SHP77 treated with DMSO at 0.1 percent for 48 hours (cell line): ENCODE measurements at places on chromosomes 11 and 22.

- no peak for DNase-seq
These were observed 44.6 kb downstream of the RSF1 start for GRCh38 chr11:77775936-77776335.

DNA sequence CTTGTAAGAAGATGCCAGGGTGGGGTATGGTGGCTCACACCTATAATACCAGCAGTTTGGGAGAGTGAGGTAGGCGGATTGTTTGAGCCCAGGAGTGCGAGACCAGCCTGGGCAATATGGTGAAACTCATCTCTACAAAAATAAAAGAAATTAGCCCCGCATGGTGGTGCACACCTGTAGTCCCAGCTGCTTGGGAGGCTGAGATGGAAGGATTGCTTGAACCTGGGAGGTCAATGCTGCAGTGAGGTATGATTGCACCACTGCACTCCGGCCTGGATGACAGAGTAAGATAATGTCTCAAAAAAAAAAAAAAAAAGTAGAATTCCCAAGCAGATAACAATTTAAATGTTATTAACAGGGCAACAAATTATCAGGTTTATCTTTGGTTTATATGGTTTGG, 20.2 kb downstream of the ACER3 start:
- no peak for DNase-seq

DNA sequence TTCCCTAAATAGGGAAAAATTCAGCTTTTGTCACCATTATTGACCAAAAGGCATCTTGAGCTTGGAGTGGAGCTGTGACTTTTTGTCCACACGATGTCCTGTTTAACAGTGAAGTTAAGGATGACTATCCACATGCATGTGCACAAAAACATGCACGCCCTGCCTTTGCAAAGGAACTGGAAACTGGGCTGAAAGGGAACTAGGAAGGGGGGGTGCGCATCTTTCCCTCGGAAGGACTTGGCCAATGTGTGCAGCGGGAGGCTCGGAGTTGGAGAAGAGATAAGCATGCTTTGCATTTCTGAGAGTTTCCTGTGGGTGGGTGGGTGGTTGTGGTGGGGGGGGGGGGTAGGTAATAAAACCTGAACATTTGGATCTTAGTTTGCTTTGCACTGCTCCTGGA, 411 bp upstream of the KIRREL3 start:
- no peak for DNase-seq

GRCh38 chr22:33006220-33006954, 51.8 kb downstream of the SYN3 start:
- peak; percentile 58 for DNase-seq

DNA sequence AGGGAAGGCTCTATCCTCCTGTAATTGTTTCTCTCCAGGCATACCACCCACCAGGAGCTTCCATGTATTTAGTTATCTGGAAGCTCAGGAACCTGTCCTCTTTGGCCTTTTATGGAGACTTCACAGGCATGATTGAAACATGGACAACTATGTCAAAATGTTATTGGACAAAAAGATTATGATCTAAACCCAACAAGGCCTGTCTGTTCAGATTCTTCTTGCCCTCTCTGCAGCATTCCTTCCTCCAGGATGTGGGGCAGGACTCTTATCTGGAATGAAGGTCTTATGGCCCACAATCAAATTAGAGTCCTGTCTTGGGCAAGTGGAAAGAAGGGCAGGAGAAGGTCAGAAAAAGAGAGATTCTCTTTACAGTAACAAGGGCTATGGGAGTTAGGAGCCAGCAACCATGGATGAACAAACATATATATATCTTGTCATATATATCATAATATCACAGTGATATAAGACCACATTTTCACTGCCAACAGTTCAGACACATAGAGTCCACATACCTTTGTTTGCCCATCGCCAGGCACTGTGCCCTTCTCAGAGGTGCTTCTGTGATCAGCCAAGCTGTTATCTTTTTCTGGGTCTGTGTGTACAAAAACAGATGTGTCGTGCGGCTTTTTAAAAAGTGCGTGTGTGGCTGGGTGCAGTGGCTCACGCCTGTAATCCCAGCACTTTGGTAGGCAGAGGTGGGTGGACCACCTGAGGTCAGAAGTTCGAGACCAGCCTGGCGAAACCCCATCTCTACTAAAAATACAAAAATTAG, 42.5 kb upstream of the SUSD2 start:
- no peak for DNase-seq

- no peak for DNase-seq
These were observed 2.7 kb upstream of the LDHAL6A start for GRCh38 chr11:18452927-18453326.

DNA sequence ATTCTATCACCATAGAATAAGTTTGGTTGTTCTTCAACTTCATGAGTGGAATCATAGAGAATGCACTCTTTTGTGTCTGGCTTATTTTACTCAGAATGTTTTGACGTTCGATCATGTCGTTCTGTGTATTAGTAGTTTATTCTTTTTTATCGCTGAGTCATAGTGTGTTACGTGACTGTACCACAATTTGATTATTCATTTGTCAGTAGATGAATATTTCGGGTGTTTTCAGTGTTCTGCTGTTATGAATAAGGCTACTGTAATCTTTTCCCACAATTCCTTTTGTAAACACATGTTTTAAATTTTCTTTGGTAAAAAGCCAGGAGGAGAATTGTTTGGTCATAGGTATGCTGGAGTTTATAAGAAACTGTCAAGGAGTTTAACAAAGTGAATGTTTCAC, 279.9 kb upstream of the B3GAT1 start:
- DNase-seq = no peak

DNA sequence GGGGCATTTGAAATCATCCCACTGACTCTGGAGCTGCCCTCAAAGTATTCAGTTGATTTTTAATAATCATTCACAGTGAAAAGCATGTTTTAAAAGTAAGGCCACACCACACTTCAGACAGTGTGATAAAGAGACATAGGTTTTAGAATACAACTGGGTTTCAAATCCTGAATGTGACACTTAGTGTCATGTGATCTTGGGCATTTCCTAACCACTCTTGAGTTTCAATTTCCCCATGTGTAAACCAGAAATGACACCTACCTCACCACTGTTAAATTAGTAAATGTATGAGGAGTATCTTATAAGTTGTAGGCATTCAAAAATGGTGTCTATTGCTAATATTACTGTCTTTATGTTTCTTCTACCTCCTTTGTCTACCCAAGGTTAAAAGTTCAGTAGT, 5.4 kb downstream of the TMEM123 start:
- DNase-seq = no peak

DNA sequence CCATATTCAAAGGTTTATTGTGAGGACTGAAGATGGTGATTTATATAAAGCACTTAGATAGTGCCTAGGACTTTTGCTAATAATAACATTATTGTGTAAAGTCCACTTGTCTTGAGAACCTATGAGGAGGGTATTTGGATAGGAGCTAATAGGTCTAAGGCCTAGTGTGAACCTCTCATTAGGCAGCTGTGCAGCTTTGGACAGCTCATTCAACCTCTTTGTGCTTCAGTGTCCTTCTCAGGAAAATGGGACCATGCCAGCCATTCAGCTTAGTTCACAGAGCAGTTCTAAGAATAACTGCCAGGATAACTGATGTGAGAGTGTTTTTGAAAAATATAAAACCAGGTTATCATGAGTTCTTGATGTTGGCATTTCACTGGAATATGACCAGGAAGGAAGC, 56.2 kb downstream of the NAV2 start:
- no peak for DNase-seq

GRCh38 chr11:61532134-61533038, 23.8 kb downstream of the LRRC10B start:
- peak; percentile 55 for DNase-seq

DNA sequence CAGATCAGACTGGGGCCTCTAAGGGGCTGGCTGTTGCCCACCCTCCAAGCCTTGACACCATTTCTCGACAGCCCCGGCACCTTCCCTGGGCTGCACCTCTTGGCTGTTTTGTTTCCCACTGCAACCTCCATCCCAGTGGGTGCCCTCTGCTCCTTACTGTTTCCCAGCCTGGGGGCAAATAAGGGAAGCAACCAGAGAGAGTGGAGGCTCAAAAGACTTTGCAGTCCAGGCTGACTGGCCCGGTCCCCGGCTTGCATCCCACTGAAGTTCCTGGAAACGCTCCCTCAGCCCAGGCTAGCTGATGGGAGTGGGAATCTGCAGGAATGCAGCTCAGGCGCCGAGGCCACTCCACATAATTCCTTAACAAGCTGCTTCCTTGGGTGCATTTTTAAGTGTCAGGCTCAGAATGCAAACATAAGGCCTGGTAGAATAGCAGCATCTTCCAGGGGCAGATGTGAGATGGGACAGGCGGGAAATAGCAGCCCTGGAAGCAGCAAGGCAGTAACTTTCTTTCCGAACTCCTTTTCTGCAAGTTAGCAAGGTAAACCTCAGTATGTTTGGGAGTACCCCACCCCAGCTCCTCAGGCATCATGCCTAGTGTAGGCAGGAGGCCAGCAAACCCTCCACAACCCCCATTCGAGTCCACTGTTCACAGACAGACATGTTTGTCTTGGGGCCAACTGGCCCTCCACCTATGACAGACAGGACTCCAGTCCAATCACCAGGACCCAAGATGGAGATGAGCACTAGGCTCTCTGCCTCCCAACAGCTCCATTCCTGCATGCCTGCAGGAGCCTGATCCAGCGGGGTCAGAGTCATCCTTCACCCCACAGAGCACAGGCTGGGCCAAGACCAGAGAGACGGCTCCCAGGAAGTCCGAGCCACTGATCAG, 39.3 kb downstream of the RPL27A start:
- DNase-seq = no peak

DNA sequence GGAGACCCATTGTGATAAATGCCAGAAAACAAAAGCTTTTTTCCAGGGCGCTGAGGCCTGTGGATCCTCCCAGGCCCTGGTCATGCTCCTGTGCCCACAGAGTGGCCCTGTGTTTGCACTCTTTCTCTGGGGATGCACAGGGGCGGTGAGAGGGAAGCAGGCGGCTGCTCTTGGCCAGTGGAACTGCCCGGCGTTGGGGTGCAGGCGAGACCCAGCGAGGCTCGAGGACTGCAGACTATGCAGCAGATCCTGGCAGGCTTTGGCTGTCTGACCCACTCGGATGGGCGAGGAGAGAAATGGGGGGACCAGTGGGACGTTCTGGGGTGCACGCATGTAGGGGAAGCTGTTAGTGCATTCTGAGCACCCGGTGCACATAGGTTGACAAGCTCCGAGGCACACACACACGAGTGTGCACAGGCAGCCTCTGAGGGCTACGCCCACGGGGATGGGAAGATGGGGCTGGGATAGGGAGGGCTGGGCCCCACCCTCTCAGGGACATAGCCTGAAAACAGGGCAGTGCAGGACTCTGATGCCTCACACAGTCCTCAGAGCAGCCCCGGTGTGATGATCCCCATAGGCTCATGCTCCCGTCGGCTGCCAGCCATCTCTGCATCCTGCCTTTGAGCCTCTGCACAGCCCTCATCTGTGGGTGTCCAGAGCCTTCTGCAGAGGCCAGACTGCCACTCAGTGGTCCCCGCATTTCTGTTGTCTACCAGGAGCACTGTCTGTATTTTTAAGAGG, 1233.5 kb downstream of the BRD1 start:
- DNase-seq = no peak

DNA sequence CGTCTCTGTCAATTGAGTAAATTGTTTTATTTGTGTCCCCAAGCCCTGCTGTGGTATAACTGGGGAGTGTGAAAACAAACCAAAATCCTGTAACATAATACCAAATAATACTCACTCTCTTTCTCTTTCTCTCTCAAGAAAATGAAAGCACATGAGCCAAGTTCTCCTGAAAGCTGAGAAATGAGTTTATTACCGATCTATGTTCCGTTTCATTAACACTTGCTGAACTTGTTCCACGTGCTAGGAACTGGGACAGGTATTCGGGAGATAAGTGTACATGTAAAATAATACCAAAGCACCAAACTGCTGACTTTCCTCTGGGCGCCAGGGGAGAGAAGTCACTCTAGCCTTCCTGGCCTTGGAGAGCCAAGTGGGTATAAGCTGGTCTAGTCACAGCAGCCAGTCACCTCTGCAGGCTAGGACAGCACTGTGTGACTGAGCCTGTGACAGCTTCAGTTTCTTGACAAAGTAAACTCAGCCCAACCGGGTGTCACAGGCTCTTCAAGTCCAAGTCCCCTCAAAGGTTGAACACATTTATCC, 23.1 kb downstream of the CD6 start:
- no peak for DNase-seq

GRCh38 chr11:118691926-118692830, 12.7 kb upstream of the TREH start:
- DNase-seq = no peak

- no peak for DNase-seq
These were observed 160.9 kb downstream of the IGLL1 start for GRCh38 chr22:23419171-23419570.

DNA sequence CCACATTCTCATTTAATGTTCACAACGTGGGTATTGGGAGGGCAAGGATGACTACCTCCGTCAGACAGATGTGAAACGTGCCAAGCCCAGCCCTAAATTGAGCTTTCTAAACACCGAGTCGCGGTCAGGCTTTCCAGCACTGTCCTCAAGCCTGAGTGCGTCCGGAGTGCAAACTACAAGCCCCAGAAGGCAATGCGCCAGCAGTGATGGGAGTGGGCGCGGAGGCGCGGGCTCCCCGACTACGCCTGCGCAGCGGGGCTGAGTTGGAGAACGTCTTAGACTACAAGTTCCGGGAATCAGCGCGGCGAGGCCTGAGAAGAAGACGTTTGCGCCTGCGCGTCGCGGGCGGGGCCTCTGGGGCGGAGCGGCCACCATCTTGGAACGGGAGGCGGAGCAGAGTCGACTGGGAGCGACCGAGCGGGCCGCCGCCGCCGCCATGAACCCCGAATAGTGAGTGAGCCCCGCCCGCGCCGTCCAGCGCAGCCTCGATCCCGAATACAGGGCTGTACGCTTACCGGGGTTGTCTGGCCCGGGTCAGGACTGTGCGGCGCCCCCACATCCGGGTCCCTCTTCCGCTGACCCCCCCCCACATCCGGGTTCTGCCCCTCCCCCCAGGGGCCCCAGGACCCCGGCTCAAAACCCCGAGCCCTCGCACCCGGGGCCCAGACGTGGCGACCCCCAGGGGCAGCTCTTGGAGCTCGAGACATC, at the start of gene RAB1B:
RAB1B (plus strand) TSS at position 396 of the 708 bp plus-strand sequence; CDS start at position 437, 41 bp downstream.
- DNase-seq = peak; percentile 99

- no peak for DNase-seq
These were observed 118.2 kb upstream of the CSNK2A3 start for GRCh38 chr11:11471201-11471600.

DNA sequence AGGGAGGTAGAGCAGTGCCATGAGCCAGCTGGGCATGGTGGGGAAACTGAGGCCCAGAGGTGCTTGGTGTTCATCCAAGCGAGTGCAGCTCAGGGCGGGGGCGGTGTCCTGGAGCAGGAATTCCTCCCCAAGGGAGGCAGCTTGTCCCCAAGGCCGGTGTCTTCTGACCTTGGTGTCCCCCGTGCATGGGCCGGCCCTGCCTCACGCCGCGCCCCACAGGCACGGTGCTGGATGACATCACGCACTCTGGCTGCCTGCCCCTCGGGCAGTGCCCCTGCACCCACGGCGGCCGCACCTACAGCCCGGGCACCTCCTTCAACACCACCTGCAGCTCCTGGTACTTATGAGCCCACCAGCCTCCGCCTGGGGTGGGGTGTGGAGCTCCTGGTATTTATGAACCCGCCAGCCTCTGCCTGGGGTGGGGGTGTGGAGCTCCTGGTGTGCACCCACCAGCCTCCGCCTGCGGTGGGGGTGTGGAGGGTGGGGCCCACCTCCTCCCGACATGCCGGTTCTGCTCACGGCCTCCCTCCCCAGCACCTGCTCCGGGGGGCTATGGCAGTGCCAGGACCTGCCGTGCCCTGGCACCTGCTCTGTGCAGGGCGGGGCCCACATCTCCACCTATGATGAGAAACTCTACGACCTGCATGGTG, 6.7 kb downstream of the MUC5B start:
- DNase-seq = no peak
